Right renal pelvis (tissue), 4 donors: ENCODE measurements at places on chromosomes 1 and 21. TPM values are rescaled to one million over a fixed set of nuclear protein-coding genes. Genes with fewer than 3 reads are reported as not detected.

- no peak for DNase-seq
These were observed 292.5 kb upstream of the SNX7 start for GRCh38 chr1:98368995-98369394.

GRCh38 chr1:177880339-177880891, 89.4 kb downstream of the SEC16B start:
- no peak for DNase-seq

DNA sequence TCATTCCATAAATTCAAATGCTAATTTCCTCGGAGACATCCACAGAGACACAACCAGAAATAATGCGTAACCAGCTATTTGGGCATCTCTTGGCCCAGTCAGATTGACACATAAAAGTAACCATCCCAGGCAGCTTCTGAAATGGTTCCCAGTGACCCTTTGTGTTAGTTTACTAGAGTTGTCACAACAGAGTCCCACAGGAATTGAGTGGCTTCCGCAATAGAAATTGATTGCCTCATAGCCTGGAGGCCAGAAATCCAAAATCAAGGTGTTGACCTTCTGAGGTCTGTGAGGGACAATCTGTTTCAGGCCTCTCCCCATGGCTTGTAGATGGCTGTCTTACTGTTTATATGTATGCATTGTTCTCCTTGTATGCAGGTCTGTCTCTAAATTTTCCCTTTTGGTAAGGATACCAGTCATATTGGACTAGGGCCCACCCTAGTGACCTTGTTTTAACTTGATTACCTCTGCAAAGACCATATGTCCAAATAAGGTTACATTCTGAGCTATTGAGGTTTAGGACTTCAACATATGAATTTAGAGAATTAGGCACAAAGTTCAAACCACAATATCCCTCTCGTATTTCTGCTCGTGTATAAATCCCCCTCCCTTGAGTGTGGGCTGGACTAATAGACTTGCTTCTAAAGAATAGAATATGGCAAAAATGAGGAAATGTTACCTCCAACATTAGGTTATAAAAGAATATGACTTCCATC, 78.2 kb upstream of the FGGY start:
- DNase-seq: no peak

DNA sequence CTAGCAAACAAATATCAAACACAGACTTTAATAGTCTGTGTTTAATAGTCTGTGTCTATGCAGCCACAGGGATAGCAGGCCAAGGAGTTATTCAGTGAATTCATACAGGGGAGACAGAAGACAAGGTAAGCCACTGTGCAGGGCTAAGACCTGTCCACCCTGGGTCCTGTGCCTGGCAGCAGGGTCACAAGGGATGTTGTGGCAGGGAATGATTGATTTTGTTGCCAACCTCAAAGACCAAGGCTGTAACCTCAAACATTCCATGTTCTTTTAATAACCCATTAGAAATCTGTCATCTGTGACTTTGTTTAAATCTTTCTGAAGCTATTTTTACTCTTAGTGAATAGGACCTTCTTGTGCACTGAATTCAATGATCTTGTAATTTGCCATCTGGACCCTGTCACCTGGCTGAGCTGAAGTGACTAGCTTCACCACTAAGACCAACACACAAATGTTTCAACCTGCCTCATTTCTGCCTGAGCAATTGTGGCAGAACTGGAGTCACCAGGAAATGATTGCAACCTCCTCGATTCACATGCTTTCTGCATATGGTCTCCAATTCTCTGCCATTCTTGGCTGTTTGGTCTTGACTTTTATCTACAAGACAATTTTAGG, 154.2 kb downstream of the ASTN1 start:
- no peak for DNase-seq

DNA sequence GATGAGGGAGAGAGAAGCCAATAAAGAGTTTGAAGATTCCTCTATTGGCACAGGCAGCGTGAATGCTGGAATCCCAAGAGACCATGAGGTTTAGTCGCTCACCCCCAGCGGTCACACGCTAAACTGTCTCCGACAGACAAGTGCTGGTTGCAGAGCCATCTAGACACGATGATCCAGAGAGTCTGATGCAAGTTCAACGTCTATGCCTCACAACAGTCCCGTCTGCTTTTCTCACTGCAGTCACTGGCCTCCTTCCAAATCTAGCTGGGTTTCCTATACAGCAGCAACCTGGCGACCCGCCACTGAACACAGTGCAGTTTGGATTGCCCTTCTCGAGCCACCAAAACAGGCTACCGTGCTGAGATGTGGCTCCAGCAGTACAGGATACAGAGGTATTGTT, 98.6 kb upstream of the KRTAP19-8 start:
- DNase-seq: no peak

GRCh38 chr21:46323227-46323709, 402 bp downstream of the C21orf58 start:
- no peak for DNase-seq

GRCh38 chr21:26284531-26284930, 114.0 kb upstream of the APP start:
- no peak for DNase-seq

DNA sequence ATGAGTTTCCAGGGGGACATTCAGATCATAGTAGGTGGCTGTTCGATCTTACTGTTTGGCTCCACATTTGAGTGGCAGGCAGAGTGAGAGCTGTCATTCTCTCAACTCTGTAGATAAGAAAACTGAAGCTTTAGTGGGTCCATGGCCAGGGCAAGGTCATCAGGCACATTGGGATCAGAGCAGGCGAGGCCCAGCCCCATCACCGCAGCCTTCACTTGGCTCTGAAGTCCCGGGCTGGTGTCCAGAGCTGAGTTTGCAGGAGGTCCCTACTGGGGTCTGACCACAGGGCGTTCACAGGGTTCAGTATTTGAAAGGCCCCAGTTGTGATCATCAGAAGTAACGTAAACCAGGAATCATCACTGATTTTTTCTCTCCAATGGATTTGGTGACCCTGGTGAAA, 76.7 kb downstream of the OBSCN start:
- no peak for DNase-seq

SLC44A3 gene
- polyA plus RNA-seq: 121 TPM

ACTA1 gene
- polyA plus RNA-seq: 0.77 TPM

LCE1A gene
- polyA plus RNA-seq: not detected
